Stimulated activated CD4-positive, alpha-beta T cell treated with anti-CD3 and anti-CD28 coated beads, Interleukin-1b, Interleukin-23, amount 100 ng/mL, for 24 hours (primary cell): ENCODE measurements at places on chromosomes 1 and 21.
A peak's percentile ranks its signal among the peaks of the same experiment; 100 is the strongest.

DNA sequence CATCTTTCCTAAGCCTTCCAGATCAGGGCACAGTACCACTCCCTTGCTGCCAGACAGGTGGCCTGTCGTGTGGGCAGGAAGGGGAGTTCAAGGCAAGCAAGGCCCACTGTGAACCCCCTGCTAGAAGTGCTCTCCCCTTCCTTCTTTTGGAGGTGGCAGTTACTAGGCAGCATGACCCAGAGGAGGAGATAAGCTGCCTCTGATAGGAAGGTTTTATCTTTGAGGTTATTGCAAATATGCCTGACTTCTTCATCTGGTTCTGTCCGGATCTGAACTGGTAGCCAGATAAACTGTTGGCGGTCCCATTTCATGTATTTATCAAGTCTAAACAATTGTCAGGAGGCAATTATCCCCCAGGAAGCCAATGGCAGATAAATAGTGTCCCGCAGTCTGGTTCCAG lies 198.2 kb upstream of the LMO4 start:
- no peak for DNase-seq

- DNase-seq: no peak
Observed at GRCh38 chr1:206754011-206754410, 16.6 kb upstream of the IL19 start.

GRCh38 chr1:185498207-185498606 lies 181.2 kb upstream of the IVNS1ABP start:
- DNase-seq: no peak

GRCh38 chr1:167605576-167605975 lies 24.5 kb upstream of the RCSD1 start:
- DNase-seq: no peak

GRCh38 chr1:155931332-155932038 lies 2.7 kb downstream of the KHDC4 start:
- no peak for DNase-seq

DNA sequence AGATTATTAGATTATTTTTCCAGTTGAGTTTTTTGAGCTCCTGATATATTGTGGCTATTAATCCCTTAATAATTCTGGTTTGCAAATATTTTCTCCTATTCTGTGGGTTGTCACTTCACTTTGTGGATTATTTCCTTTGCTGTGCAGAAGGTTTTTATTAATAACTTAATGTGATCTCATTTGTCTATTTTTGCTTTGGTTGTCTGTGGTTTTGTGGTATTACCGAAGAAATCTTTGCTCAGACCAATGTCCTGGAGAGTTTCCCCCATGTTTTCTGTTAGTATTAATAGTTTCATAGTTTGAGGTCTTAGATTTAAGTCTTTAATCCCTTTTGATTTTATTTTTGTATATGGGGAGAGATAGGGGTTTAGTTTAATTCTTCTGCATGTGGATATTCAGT lies 7.1 kb upstream of the TBX19 start:
- no peak for DNase-seq

DNA sequence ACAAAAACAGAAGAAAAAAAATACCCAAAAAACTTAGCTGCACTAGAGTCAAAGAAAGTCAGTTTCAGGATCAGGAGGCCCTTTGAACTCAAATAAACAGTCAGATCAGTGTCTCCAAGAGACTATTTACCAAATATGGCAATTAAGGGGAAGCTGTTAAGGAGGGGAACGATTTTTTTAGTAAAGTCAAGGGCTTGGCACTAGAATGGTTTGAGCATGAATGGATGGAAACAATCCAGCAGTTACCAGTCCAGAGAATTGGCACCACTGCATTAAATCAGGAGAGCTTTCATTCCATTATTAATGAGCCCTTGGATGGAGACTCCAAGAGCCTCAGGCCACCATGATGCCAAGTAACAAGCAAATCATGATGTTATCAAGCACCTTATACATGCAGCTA lies 7.2 kb downstream of the TRAPPC3 start:
- no peak for DNase-seq

GRCh38 chr1:207878939-207879338 lies 32.0 kb downstream of the CD34 start:
- no peak for DNase-seq

DNA sequence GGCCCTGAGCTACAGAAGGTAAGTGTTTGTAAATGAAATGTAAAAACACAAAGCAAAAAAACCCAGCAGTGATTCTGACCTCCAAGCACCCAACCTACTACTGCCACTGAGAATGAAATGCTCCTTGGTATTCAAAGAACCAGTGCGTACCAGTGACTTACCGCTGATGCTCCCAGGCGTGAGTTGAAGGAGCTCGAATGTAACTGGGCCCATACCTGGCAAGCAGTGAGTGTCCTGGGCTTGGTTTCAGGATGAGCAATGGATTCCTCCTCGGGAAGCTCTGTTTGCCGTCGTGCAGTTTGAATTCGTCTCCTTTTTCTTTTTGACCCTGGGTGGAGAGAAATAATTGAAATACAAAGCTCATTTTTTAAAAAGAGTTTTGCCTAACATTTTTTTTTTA lies 121.9 kb downstream of the ATG4C start:
- no peak for DNase-seq

DNA sequence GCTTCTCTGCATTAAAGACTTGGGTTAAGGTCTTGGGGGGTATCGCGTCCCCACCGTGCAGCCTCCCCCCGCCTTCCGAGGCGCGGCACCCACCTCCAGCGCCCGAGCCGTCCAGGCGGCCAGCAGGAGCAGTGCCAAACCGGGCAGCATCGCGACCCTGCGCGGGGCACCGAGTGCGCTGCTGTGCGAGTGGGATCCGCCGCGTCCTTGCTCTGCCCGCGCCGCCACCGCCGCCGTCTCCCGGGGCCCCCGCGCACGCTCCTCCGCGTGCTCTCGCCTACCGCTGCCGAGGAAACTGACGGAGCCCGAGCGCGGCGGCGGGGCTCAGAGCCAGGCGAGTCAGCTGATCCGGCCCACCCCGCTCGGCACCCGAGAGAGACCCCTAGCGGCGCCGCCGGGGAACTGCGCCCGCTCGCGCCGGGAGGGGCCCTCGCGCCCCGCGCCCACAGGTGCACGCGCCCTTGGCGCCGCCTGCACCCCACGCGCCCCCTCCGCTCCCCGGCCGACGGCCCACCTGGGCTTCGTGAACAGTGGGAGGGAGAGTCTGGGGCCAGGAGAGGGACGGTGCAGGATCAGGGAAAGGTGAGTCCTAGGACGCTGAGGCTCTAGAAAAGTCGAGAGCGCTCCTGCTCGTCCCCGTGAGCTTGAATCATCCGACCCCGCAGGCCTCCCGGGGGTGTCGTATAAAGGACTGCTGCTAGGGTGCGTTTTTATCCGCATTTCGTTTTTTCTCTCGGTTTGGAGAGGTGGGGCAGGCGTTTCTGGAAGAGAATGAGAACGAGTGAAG lies at the start of gene APP:
APP (minus strand) TSS at position 300 of the 787 bp plus-strand sequence; CDS start at position 150, 150 bp downstream.
- peak; percentile 89 for DNase-seq

DNA sequence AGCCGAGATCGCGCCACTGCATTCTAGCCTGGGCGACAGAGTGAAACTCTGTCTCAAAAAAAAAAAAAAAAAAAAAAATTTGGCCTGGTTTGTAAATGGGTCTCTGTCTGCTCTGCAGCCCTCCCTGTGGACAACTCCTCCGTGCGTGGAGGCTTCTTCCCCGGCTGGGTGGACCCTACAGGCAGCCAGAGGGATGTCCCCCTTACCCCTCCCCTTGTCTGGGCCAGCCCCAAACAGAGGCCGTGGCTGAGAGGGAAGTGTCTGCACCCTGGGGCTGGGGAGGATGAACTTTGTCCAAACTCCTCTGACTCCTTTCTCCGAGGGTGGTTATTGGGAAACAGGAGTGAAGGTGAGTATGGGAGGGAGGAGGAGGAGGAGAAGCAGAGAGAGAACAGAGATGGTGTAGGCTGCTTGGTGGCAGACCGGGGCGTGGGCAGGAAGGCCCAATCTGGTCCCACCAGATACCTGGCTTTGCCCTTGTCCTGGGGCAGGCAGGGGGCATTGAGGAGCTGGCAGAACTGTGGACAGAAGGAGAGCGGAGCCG lies 61.3 kb downstream of the UBIAD1 start:
- DNase-seq: no peak

GRCh38 chr1:234977875-234978396 lies 150.7 kb downstream of the TOMM20 start:
- no peak for DNase-seq

DNA sequence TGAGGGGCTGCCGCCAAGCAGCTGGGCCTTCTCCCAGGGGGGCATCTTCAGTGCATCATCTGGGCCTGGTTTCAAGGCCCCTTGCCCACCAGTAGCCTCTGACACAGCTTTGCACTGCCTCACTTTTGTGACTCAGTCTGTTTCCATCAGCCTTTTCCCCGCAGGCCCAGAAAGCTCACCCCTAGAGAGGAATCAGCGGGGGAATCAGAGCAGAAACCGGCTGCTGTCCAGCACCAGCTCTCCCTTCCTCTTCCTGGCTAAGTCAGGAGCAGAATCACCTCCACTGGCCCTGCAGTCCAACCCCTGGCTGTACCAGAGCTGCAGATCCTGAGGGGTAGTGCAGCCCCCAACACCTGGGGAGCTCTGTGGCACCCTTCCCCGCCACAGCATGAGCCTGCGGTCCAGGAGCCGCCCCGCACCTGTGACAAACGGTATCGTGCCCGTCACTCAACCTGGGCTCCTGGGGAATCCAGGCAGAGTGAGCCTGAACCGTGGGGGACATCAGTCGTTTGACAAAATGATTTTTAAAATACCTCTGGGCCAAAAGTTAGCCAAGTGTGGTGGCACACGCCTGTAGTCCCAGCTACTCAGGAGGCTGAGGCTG lies 83.3 kb upstream of the TMEM51 start:
- no peak for DNase-seq

- DNase-seq: no peak
Observed at GRCh38 chr1:28259934-28260802, 850 bp downstream of the SESN2 start.

- DNase-seq: no peak
Observed at GRCh38 chr21:36205962-36206361, 49.3 kb downstream of the DOP1B start.

DNA sequence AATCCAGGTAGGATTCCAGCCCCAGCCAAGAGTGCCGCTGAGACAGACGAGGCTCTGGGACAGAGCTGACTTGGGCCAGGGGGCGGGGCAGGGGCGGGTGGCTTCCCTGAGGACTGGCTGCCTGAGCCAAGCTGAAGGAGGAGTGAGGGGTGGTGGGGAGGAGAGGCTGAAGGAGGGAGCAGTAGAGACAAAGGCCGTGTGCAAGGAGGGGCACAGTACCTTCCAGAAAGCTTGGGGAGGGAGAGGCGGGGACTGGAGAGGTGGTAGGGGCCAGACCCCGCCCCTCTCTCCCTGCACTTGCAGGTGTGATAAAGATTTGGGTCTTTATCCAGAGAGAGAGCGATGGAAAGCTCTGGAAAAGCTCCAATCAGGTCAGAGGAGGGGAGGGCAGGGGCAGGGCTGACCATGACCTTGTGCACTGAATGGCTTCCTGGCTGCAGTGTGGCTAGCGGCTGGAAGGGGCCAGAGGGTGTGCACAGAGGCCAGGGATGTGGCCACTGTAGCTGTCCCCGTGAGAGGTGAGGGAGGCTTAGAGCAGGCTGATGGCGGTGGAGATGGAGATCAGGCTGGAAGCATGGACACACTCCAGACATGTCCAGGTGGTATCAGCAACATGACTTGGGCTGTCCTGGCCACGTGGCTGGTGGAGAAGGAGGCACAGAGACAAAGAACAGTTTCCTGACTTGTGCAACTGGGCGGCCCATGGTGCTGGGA lies 6.7 kb upstream of the EPHA8 start:
- DNase-seq: no peak

GRCh38 chr1:43536196-43536863 lies 5.6 kb downstream of the PTPRF start:
- DNase-seq: no peak

- DNase-seq: no peak
Observed at GRCh38 chr1:36136535-36136934, 11.5 kb upstream of the COL8A2 start.

DNA sequence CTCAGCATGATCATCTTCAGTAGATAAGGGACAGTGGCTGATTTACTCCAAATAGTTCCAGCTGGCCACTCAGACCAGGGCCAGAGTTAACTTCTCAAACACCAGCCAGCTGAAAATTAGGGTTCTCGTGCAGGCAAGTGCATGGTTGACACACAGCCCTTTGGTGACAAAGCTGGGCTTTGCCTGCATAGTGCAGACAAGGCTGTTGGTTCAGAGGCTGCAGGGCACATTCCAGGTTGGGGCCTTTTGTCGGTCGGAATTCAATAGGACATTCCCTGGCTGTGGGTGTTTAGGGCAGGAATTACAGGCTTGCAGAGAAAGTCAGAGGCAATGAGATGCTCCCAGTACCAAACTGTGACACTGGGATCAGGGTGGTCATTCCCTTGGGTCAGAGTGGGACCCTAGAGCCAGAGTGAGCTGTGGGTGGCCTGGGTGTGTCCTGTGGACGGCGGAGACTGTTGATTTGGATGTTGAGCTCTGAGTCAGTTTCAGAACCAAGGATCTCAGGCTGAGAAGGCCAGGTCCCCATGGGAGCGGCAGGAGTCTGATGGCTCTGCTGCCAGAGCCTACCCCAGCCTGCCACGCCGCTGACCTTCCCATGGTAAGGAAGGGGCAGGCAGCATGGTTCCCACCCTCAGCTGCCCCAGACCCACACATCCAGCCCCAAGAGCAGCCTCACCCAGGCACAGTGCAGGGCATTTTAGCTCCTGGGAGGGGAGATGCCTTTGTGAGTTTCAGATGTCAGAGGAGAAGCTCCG lies 56.2 kb downstream of the STUM start:
- no peak for DNase-seq

- DNase-seq: no peak
Observed at GRCh38 chr21:45016406-45017038, 57.9 kb upstream of the ADARB1 start.

DNA sequence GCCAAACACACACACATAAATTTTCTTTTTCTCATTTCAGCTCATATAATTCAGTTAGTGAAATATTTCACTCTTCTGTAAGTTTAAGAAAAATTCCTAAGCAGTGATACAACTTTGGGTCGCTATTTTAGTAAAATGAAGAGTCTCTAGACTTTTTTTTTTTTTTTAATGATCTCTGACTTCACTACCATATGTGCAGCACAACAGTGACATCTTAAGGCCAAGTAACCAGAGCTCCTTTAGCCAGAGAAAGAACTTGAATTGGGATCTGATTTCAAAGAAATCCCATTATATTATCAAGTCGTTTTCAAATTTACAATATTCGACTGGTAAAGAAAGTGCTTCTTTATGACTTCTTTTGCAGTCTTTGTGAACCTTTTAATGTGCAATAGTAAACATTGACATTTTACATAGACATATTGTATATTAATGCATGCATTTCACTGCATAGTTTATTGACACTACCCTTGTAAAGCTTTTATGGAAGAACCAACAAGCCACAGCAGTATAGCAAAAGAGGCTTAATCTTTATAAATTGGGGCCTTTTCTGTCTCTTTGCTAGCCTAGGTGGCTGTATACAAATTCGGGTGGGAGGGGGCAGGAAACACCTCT lies 62.2 kb downstream of the LRRC40 start:
- no peak for DNase-seq
